ENCODE measurements at places on chromosomes 12 and 14. TPM values are rescaled to one million over a fixed set of nuclear protein-coding genes. Genes with fewer than 3 reads are reported as not detected.

NFATC4 gene
- total RNA-seq = 83.0 TPM

MAP4K5 gene
- 45.0 TPM for total RNA-seq

ADGRD1 gene
- total RNA-seq = 22.0 TPM

VPS33A gene
- 8.8 TPM for total RNA-seq

SLC35E3 gene
- 1.8 TPM for total RNA-seq

All from pericardium fibroblast (primary cell).